Activated T-helper 2 cell treated with anti-CD3 and anti-CD28 coated beads, Interferon-gamma antibody, Interleukin-2, Interleukin-4, amounts not matched to agents 10 μg/mL and 5 μg/mL and 100 μg/mL, durations not matched to agents 14 hours and 24 hours and 36 hours (primary cell): ENCODE measurements at places on chromosomes 4 and X. TPM values are rescaled to one million over a fixed set of nuclear protein-coding genes. Genes with fewer than 3 reads are reported as not detected.

GRCh38 chr4:158857951-158858350 is 89.1 kb downstream of the FNIP2 start:
- H3K36me3 ChIP-seq: peaks cover 26% of the 10 kb centered on the region
- no peaks in the 10 kb centered on the region for H3K27me3 ChIP-seq
- DNase-seq: no peak
- no peak overlapping the region for H3K27ac ChIP-seq

Gene RS1
- total RNA-seq: not detected in 2 replicates

DNA sequence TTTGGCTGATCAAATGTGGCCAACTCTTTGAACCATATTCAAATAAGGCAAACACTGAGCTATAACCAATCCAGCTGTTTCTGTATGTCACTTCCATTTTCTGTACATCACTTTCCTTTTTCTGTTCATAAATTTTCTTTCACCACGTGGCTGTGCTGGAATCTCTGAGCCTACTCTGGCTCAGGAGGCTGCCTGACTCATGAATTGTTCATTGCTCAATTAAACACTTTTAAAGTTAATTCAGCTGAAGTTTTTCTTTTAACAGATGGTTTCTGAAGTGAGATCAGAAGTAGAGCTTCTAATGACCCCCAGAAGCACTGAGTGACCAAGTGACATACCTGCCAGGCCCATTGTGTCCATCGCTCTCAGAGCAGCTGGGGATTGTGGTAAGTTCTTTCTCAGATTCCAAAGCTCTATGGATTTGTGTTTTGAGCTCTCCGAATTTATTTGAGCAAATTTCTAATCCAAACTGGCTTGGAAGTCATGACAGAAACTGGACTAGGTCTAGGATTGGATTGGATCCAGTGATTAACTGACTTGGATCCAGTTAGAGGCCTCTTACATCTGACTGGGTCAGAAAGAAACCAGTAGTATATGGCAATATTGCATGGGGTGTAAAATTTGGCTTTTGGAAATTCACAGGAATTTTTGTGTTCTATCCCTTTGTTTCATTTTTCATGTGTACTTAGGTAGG is 121.2 kb upstream of the BANK1 start:
- no peak overlapping the region for H3K27ac ChIP-seq
- no peak for DNase-seq
- no peaks in the 10 kb centered on the region for H3K4me1 ChIP-seq
- no peak overlapping the region for H3K4me3 ChIP-seq
- no peaks in the 10 kb centered on the region for H3K27me3 ChIP-seq
- H3K36me3 ChIP-seq: no peaks in the 10 kb centered on the region

Gene VEGFD
- total RNA-seq: not detected in 2 replicates

Gene HTR2C
- not detected in 2 replicates for total RNA-seq
